ENCODE measurements at places on chromosomes 7 and 10. TPM values are rescaled to one million over a fixed set of nuclear protein-coding genes. Genes with fewer than 3 reads are reported as not detected.

- H3K27ac ChIP-seq, result no peak overlapping the region
- DNase-seq, result no peak
- H3K4me3 ChIP-seq, result no peak overlapping the region
Measured at GRCh38 chr10:107072028-107072427, 92.5 kb downstream of the SORCS1 start.

DNA sequence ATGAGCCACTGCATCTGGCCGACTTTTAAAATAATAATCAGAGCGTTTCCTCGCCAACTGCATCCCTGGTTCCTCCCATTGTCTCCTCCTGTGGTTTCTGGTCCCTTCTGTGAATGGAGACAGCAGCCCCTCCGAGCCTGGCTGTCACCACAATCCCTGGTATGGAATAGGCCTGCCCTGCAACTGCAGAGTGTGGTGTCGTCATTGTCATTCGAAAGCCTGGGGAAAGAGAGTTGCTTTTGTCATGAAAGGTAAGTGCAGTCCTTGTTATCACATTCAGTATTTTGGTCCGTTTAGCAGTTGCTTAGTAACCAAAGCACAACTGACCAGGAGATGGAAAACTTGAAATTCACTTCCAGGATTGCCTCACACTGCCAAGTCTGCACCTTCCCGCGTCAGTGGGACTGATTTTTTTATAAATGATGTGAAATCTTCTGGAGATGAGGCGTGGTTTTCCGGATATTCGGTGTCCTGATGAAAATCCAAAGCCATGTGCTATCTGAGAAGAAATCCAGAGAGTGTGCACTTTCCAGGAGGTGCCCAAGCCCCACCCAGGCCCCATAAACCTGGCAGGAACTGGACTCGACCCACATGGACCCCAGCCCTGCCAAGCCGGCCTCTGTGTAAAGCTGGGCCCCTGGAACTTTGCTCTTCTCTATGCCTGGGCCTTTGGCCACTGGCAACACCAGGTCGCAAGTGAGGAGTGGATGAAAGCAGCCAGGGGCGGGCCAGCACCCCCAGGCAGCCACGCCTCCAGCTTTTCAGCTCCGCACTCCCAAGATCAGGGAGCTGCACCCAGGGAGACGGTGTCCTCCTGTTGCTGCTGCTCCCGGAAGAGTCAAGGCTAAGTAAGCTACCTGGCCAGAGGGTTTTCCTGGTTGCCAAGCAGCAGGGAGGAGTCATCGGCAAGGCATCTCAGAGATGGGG, 133.7 kb upstream of the SH2B2 start:
- H3K27ac ChIP-seq, result peak overlapping the region; percentile 64
- no peaks in the 10 kb centered on the region for H3K36me3 ChIP-seq
- DNase-seq, result no peak
- no peaks in the 10 kb centered on the region for H3K27me3 ChIP-seq

The FAM237B gene
- total RNA-seq, result not detected

GRCh38 chr10:92792661-92793060, 55.7 kb upstream of the EXOC6 start:
- H3K4me1 ChIP-seq, result no peaks in the 10 kb centered on the region
- H3K27ac ChIP-seq, result no peak overlapping the region
- H3K36me3 ChIP-seq, result no peaks in the 10 kb centered on the region
- no peak for DNase-seq
- no peaks in the 10 kb centered on the region for H3K27me3 ChIP-seq
- no peak overlapping the region for H3K4me3 ChIP-seq

The VTI1A gene
- total RNA-seq, result 42.7 TPM

- H3K27ac ChIP-seq, result no peak overlapping the region
- H3K27me3 ChIP-seq, result peaks cover 33% of the 10 kb centered on the region
- no peak overlapping the region for H3K4me3 ChIP-seq
- no peaks in the 10 kb centered on the region for H3K4me1 ChIP-seq
- H3K36me3 ChIP-seq, result no peaks in the 10 kb centered on the region
Measured at GRCh38 chr7:155268921-155269650, 28.6 kb upstream of the INSIG1 start.

- no peak overlapping the region for H3K27ac ChIP-seq
- no peak for DNase-seq
- no peaks in the 10 kb centered on the region for H3K36me3 ChIP-seq
- no peaks in the 10 kb centered on the region for H3K27me3 ChIP-seq
- H3K4me3 ChIP-seq, result no peak overlapping the region
Measured at GRCh38 chr7:124915242-124915641, 14.4 kb downstream of the POT1 start.

The DNAJC2 gene
- 15.9 TPM for total RNA-seq

DNA sequence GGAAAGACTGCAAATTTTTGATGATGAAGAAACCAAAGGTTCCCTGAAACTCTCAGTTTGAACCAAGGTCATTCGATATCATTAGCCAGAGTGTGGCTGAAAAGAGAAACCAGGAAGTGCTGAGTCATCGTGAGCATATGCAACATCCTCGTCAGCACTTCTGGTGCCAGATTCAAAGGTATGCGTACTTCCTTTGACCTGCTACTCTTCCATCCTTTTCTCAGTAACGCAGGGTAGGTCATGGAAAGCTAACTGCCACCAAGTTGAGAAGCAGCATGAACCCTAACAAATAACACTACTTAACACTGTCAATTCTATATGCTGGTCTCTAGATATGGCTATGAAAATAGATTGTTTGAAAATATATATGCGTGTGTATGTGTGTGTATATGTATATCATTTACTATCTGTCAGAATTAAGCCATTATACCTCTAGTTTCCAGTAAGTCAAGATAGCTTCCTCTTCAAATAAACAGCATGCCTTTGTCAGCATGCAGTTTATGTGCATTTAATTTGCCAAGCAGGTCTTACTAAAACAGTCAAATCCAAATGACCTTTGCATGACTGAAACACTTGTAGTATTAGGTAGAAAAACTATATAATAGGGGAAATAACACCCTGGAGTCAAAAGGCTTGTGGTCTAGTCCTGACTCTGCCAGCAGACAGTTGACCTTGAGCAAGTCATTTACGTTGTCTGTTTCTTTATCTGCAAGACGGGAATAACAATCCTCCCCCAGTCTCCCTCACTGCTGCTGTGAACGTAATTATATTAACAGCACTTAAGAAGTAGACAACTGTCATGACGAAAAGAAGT, 26.4 kb downstream of the CDK6 start:
- H3K4me1 ChIP-seq, result peaks cover 46% of the 10 kb centered on the region
- DNase-seq, result no peak
- H3K27ac ChIP-seq, result peak overlapping the region; percentile 41
- H3K4me3 ChIP-seq, result no peak overlapping the region

DNA sequence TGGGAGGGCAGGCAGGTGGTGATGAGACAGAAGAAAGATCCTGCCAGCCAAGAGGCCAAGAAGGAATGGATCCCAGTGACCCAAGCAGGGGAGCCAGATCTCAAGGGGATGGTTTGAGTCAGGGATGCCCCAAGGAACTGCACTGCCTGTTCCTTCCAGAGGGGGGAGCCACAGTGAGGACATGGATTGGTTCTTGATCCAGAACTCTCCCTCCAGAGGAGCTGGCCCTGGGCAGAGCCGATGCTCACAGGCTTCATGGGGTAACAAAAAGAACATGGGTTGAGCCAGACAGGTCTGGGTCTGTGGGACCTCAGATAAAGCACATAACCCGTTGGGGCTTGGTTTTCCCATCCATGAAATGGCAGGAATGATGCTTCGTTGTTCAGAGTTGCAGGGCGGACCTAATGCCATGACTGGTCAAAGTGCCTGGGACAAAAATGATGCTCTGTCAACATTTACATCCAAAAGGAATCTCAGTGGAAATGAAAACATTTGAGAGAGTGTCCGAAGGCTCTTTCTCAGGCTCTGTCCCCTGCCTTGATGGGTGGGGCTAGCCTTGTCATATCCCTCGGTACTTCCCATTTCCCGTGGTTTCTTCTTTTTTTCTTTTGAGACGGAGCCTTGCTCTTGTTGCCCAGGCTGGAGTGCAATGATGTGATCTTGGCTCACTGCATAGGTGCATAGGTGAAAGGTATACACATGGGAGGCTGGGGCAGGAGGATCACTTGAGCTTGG, 4.7 kb upstream of the DENND2A start:
- H3K4me3 ChIP-seq, result no peak overlapping the region
- peaks cover 44% of the 10 kb centered on the region for H3K4me1 ChIP-seq
- no peaks in the 10 kb centered on the region for H3K27me3 ChIP-seq
- H3K36me3 ChIP-seq, result no peaks in the 10 kb centered on the region
- peak overlapping the region; percentile 9 for H3K27ac ChIP-seq

- no peaks in the 10 kb centered on the region for H3K36me3 ChIP-seq
- H3K27ac ChIP-seq, result no peak overlapping the region
- no peaks in the 10 kb centered on the region for H3K4me1 ChIP-seq
- no peaks in the 10 kb centered on the region for H3K27me3 ChIP-seq
- DNase-seq, result no peak
Measured at GRCh38 chr10:29030900-29031299, 258.0 kb upstream of the LYZL1 start.

GRCh38 chr7:127612263-127612662, 5.7 kb downstream of the PAX4 start:
- H3K36me3 ChIP-seq, result no peaks in the 10 kb centered on the region
- no peak overlapping the region for H3K27ac ChIP-seq
- H3K4me3 ChIP-seq, result no peak overlapping the region
- DNase-seq, result no peak

DNA sequence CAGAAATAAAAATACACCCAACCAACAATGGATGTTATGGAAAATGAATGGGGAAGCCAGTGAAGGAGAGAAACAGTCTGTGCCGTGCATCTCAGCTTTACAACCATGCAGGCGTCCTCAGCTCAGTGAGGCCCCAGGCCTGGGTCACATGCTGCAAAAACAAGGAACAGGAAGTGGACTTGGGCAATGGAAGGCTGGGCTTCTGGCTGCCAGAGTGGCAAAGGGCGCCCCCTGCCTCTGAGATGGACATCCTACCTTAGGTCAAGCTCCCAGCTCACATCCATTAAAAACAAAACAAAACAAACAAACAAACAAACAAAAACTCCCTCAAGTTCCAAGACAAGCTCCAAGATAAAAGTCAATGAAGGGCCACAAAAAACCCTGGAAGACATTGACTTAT, 54.7 kb upstream of the AFAP1L2 start:
- H3K4me1 ChIP-seq, result no peaks in the 10 kb centered on the region
- peak; percentile 84 for DNase-seq
- no peak overlapping the region for H3K4me3 ChIP-seq
- peaks cover 6% of the 10 kb centered on the region for H3K36me3 ChIP-seq
- H3K27ac ChIP-seq, result no peak overlapping the region

The GNG11 gene
- total RNA-seq, result 19.9 TPM

DNA sequence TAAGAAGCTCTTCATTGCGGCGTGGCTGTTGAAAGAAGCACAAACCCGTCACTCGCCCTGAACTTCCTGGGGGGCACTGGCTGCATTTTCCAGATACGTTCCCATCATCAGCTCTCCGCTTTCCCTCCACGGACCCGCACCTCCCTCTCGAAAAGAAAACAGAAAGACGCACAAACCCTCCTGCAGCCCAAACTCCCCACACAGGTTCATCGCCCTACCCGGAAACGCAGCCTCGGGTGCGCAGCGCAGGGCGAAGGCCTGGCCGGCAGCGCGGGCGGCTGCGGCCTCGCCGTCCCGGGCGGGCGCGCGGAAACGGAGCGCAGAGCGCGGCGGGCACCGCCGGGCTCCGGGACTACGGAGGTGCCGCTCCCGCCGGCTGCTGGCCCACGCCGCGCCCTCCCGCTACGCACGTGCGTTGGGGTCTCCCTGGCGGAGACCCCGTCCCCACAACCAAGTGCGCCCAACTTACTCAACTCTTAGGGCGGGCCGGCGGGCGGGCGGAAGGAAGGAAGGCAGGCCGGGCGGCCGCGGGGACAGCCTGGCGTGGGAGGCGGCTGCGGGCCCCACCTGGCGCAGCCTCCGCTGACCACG, 822 bp downstream of the ZNF800 start:
- peak overlapping the region; percentile 98 for H3K27ac ChIP-seq
- H3K27me3 ChIP-seq, result no peaks in the 10 kb centered on the region
- no peak for DNase-seq
- peaks cover 38% of the 10 kb centered on the region for H3K4me1 ChIP-seq

The GPR146 gene
- 30.8 TPM for total RNA-seq

The KIF20B gene
- total RNA-seq, result 1.4 TPM

DNA sequence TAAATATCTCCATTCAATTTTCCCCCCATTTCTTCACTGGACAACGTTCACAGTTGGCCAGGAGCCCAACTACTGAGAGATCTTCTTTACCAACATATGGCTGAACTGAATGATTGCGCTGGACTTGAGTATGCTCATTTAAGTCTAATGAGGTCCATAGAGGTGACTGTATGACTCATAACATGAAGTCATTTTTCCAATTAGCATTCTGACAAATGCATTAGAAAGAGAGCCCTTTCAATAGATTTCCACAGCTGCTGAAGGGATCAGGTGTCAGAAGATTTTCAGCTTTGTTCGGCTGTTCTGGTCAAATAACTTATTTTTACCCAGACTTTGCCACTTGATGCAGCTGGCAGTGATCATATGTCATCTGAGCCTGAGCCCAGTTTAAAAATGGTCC, 438.0 kb downstream of the ETV1 start:
- H3K36me3 ChIP-seq, result no peaks in the 10 kb centered on the region
- DNase-seq, result no peak
- no peak overlapping the region for H3K27ac ChIP-seq
- H3K4me1 ChIP-seq, result no peaks in the 10 kb centered on the region
- no peaks in the 10 kb centered on the region for H3K27me3 ChIP-seq

DNA sequence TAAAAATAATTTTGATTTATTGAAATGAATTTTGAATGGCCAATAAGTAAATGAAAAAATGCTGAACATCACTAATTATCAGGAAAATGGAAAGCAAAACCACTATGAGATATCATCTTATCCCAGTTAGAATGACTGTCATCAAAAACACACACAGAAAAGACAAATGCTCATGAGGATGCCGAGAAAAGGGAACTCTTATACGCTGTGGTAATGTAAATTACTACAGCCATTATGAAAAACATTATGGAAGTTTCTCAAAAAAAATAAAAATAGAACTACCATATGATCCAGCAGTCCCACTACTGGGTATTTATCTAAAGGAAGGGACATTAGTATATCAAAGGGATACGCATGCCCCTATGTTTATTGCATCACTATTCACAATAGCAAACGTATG, 15.8 kb downstream of the SCIN start:
- no peaks in the 10 kb centered on the region for H3K27me3 ChIP-seq
- no peak overlapping the region for H3K4me3 ChIP-seq
- DNase-seq, result no peak
- H3K4me1 ChIP-seq, result no peaks in the 10 kb centered on the region
- no peak overlapping the region for H3K27ac ChIP-seq

DNA sequence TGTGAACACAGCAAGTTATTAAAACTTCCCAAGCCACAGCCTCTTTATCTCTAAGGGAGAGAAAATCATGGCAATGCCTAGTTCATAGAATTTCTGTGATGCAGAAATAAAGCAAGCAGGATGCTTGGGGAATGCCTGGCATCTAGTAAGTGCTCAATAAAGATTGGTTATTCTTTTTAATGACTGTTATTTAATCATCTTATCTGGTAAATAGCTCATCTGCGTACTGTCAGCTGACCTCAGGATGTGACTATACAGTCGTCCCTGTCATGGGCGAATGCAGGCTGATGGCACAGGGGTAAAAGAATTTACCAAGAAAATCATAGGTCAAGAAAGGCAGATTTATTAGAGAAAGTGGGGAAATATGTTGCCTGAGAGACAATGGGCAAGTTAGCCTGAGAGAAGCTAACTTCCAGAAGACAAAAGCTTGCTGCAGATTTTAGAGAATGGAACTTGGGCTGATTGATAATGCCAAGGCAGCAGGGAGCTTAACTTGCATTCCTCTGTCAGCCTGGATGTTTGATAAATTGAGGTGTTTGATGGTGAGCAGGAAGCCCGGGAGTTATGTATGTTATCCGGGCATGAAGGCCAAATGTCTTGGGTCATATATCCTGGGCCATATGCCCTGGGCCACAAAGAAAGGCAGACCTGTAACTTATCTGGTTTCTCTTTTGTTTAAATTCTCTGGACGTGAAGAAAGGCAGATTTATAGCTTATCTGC, 126.0 kb downstream of the KCNMA1 start:
- no peaks in the 10 kb centered on the region for H3K36me3 ChIP-seq
- H3K27ac ChIP-seq, result peak overlapping the region; percentile 76
